ENCODE measurements at places on chromosomes 6 and 20.

DNA sequence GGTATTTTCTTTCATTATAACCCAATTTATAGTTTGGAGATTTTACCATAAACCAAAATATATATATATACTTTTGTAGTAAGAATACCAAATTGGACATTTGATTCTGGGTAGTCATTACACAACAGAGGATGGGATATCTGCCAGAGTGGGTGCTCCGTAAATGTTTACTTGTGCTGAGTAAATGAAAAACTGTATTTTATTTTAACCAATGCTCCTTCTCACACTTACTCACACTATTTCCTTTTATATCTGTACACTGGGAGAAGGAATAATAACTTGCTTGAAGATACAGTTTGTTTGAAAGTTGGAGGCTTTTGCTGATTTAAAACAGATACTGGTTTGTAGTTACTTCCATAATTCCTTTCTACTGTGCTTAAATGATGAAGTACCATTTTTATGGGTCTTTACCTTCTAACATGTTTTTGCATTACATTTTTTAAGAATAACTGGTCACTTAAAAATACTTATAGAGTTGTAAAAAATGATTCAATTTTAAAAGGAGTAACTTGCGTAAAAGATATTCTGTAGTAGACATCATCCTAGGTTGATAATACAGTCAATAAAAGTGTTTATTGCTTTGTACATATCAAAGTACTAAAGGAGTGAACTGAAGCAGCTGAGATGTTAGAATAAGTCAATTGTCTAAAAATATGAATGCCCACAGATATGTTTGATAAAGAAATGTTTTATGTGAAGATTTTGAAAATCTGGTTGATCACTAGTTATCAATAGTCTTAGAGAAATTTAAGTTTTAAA lies 411.7 kb downstream of the UTRN start:
- no peak for DNase-seq

DNA sequence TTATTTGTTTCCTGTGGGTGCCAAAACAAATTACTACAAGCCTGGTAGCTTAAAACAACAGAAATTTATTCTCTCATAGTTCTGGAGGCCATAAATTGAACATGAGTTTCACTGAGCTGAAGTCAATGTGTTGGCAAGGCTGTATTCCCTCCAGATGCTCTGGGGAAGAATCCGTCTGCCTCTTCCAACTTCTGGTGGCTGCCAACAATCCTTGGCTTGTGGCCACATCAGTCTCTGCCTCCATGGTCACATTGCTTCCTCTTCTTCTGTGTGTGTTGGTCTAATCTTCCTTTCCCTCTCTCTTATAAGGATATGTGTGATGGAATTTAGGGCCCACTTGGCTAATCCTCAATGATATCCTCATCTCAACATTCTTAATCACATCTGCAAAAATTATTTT lies 92.8 kb upstream of the EPB41L1 start:
- DNase-seq, result no peak

DNA sequence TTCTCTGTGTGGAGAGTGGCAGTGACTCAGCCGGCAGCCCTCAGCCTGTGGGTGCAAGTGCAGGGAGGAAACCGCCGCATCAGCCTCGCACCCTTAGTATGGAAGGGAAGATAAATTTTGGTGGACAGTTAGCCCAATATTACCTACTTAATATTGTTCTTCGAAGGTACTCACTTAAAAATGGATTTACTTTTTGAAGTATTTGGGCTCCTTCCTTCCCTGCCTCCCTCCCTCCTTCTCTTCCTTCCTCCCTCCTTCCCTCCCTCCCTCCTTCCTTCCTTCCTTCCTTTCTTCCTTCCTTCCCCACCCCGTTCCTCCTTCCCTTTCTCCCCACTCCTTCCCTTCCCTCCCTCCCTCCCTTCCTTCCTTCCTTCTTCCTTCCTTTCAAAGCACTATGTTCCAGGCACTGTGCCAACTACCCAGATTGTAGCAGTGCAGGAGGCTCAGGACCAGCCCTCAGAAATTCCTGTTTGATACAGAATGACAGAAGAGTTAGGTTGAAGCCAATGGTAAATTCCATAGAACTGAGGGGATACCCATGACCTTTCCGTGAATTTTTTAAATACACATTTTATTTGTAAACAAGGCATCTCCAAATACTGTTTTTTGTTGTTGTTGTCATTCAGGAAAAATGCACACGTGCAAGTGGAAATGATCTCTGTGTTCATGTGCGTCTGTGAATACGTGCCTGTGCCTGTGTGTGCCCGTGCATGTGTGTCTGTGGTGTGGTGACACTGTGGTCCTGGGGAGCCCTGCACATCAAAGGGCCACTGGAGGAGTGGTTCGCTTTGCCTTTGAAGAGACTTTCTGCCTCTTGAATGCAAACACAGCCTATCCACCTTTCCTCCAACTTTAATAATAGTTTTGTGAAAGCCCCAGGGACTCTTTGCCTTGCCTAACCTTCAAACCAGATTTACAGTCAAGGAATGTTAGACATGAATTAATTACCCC lies 141.7 kb downstream of the EDN3 start:
- DNase-seq, result no peak

GRCh38 chr6:24078200-24078599 lies 47.8 kb upstream of the NRSN1 start:
- no peak for DNase-seq

DNA sequence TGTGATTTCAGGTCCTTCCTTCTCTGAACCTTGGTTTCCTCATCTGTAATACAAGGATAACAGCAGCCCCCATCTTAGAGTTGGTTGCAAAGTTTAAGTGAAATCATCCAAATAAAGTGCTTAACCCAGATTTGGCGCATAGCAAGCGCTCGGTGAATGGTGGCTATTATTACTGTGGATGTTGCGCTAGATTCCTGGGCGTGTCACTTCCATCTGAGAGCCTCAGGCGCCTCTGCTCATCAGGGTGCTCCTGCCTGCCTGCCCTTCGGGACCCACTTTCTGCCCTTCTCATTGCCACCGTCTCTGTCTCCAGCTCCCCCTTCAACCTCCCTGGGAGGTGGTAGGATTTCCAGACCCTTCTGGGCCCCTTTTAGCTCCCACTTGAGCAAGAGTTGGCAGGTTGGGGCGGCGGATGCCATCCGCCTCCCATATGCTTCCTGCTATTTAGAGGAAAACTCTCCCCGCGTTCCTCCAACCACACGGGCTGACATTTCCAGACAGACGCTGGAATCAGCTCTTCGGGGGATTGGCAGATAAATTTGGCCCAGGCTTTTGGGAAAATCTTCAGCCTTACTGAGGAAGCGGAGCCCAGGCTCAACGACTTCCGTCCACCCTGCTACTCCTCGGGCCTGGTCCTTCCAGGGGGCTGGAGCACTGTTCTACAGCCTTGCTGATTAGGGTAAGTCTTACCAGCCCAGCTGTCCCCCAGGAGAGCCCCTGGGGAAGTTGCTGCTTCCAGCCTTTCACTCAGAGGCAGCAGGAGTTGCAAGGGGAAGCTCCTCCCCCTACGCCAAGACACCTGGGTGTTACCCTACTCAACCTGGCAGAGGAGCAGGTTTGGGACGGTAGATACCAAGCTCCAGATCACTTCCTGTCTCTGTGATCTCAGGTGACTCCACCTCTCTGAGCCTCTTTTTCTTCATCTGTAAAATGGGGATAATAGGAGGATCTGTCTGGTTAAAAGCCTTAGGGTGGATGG lies 71.5 kb downstream of the DLGAP4 start:
- DNase-seq, result no peak

DNA sequence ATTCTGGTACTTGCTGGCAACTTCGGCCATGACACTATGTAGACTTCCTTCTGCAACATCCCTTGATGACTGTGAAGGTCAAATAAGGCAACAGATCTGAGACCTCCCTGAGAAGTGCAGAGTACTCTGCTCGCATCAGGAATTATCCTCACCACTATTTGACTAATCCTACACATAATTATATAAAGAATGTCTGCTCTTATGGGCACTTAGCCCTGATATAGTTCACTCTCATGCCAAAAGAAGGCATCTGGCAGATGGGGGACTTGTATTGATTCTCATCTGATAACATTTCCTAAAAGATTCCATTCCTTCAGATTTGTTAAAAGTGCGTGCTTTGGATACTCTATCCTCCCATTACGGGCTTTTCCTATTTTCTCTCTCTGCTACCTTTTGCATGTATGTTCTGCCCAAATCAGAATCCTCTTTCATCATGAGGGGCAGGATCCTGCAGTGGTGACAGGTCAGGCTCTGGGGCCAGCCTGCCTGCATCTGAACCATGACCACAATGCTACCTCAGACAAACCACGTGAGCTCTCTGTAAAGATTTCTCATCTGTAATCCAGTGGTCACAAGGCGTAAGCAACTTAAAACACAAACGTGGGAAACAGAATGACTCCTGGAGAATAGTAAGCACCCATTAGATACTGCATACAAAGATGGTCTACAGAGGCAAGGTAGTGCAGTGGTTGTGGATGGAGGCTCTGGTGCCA lies 134.0 kb downstream of the GJA10 start:
- DNase-seq, result no peak

DNA sequence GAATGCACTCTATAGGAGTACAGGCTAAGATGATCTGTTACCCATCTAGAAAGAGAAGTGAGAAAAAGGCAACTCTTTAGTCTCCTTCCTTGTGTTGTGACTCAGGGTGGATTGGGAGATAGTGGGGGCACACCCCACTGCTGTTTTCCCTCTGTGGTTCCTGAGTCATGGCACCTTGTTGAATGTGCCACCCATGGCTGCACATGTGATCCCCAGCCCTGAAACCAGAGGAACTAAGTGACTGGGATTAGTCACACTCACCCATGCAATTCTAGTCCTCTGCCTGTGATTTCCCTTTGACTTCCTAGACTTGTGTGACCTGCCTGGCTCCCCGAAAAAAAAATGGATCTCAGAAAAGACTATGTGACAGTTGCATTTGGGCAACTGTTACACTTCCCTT lies 48.6 kb upstream of the HTR1B start:
- DNase-seq, result no peak

Measured in stimulated activated CD4-positive, alpha-beta T cell treated with anti-CD3 and anti-CD28 coated beads, Interleukin-2, amount 100 ng/mL, for 24 hours (primary cell).